NCI-H345 (cell line): ENCODE measurements at places on chromosomes 6 and 20.

DNA sequence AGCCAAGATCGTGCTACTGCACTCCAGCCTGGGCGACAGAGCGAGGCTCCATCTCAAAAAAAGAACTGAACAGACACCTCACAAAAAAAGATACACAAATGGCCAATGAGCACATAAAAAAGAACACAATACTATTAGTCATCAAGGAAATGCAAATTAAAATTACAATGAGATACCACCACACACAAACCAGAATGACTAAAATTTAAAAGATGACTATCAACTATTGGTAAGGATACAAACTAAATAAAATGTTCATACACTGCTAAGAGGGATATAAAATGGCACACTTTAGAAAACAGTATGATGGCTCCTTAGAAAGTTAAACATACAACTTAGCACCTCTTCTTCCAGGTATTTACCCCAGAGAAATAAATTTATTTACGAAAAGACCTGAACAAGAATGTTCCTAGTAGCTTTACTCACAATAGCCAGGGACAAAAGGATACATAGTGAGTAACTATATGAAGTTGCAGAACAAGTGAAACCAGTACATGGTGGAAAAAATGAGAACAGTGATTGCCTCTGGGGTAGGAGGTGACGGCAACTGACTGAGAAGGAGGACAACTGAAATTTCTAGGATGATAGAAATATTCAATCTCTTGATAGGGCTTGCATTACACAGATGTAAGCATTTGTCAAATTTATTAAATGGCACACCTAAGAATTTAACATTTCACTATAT, 53.2 kb downstream of the FAM8A1 start:
- DNase-seq, result no peak

- no peak for DNase-seq
Measured at GRCh38 chr6:14354919-14355572, 237.5 kb downstream of the CD83 start.

GRCh38 chr6:116002756-116003155, 57.9 kb downstream of the FRK start:
- DNase-seq, result no peak

DNA sequence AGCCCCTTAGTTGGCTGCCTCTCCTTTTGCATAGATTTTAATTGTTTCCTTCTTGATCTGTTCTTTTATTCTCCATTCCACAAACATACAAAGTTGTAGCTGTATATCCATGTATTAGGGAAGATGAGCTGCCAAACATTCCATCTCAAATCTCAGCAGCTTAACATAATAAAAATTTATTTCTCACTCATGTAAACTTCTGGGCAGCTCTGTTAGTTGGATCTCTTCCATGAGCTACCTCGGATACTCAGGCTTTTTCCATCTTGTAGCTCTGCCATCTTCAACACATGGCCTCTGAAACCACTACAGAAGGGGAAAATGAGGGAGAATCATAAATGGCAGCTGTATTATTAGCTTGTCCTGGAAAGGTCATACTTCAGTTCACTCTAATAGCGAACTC, 149.4 kb upstream of the BMP2 start:
- DNase-seq, result no peak

GRCh38 chr6:17771609-17772008, 64.9 kb upstream of the NUP153 start:
- no peak for DNase-seq

- DNase-seq, result no peak
Measured at GRCh38 chr20:47610247-47610944, 108.7 kb downstream of the NCOA3 start.

- no peak for DNase-seq
Measured at GRCh38 chr20:57433657-57434389, 42.6 kb downstream of the RBM38 start.

DNA sequence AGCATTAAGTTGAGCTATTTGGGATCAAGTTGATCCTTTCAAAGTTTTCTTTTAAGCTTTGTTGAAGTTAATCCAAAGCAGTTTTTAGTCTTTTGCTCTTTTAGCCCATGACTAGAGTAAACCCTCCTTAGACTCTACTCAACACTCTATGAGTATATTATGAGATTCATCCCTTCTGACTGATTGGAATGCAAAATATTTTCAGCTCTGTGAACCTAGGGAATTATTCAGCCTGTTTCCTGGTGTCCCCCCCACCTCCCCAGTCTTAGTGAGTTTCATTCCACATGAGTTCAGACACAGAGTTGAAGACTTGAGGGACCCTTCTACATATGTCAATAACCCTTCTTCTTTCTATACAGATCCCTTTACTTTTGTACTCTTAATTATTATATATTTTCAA, 413.7 kb downstream of the RFPL4B start:
- DNase-seq, result no peak
